DMS79 treated with DMSO at 0.1 percent for 48 hours (cell line): ENCODE measurements at places on chromosomes 11 and 22.

DNA sequence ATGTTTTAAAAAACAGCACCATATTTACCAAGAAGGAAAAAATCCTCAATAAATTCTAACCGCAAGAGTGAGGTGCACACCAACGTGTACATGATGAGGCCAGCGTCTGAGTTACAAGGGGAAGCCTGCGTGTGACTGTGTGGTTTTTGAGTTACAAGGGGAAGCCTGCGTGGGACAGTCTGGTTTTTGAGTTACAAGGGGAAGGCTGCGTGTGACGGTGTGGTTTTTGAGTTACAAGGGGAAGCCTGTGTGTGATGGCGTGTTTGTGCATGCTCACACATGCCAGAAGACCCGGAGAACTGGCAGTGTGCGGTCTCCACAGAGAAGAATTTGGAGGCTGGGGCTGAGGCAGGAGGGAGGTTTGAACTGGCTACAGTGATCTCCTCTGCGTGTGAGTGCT lies 1376.4 kb downstream of the TBC1D22A start:
- no peak for DNase-seq

GRCh38 chr11:86248609-86249008 lies 4.1 kb downstream of the EED start:
- DNase-seq, result no peak

DNA sequence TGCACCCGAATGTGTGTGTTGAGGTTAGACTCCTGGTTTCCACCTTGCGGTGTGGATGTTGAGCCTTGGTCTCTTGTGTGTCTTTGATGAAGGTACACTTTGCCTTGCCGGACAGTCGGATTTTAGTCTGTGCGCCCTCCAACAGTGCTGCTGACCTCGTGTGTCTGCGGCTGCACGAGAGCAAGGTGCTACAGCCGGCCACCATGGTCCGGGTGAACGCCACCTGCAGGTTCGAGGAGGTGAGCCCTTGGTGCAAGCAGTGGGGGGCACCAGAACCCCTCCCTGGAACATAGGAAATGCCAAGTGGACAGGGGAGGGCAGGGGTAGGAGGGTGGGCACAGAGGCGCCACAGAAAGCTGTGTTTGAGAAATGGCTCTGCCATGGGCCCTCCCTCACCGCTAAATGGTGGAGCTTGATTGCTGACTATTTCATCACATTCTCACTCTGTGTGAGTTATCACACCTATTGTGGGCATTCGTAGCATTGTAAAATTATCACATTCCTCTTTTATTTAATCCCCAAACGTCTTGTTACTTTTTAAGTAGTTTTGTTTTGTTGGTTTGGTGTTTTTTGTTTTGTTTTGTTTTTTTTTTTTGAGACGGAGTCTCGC lies 26.4 kb upstream of the PANX2 start:
- no peak for DNase-seq

GRCh38 chr11:111942829-111943228 lies 5.7 kb downstream of the DIXDC1 start:
- no peak for DNase-seq

- DNase-seq, result no peak
Measured at GRCh38 chr22:48884786-48885185, 942.9 kb downstream of the BRD1 start.

- no peak for DNase-seq
Measured at GRCh38 chr22:30262112-30262511, 4.5 kb downstream of the OSM start.
